Activated CD8-positive, alpha-beta T cell treated with anti-CD3 and anti-CD28 coated beads for 36 hours (primary cell): ENCODE measurements at places on chromosomes 3 and 15. TPM values are rescaled to one million over a fixed set of nuclear protein-coding genes. Genes with fewer than 3 reads are reported as not detected.

DNA sequence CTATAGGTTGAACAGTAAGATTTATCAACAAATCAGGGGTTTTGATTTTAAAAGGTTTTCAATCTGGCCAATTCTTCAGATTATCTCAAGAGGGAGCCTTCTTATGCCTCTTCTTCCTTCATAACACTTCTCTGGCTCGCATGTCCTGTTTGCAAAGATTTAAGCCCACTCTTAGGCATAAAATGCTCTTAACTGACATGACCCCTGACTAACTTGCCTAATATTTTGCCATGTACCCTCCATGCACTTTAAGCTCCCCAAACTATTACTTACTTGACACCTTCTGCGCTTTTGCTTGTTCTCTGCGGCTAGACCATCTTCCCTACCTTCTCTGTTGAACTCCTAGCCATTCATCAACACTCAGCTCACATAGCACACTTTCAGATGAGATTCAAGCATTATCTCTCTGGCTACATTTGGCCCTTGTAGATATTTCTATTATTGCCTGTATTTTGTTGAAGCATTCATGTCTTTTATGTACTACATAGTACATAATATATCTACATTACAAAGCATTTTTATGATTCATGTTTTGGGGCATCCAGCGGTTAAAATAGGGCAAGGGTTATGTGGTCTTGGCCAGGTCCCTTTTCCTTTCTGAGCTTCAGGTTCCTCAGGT, 1.0 kb upstream of the ARIH1 start:
- no peak for DNase-seq

DNA sequence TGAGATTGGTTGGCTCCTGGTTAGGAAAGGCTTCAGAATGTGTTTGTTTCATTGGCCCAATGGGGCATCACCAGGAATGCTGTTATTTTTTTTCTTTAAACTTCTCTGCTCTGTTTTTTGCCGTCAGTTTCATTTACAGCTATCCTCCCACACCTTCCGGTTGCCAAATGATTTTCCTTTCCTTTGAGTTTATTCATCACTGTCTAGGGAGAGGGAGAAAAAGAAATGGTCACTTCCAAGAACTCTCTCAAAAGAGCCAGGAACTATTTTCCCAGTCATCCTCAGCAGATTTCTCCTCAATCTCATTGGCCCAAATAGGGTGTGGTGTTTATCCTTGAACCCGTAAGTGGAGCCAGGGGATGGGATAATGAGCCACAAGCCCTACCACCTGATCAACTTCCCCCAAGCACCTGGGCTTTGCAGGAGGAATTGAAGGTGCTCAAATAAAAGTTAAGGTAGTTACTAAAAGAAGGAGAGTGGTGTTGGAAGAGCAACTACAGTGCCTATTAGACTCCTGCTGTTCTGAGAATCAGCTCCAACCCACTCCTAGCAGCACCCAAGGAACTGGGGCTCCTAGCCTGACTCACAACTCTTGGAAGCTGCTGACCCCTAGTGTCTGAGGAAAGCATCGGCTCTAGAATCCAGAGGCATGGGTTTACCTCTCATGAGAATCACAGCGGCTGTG, 183.8 kb upstream of the IL12A start:
- DNase-seq: peak; percentile 51

DNA sequence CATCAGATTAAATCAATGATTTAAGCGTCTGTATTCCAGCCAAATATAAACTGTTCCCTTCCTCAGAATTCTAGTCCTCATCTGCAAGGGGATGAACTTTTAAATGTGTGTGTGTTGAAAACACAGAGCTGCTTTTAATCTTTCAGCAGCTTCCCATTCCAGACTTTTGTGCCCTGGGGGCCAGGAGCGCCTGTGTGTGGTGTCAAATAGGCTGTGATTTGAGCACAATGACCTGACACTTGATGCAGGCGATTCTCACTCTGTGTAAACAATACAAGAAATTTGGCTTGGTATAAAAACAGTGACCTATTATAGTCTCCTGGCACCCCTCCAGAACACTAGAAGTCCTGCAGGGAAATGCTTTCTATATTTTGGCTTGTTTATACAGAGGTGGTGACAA, 274.6 kb upstream of the ROPN1 start:
- no peak for DNase-seq

The PRICKLE2 gene
- total RNA-seq: not detected

- no peak for DNase-seq
Observed at GRCh38 chr3:118987477-118987876, 47.2 kb downstream of the IGSF11 start.

The MUSTN1 gene
- not detected for total RNA-seq

The RASGRF1 gene
- not detected for total RNA-seq

DNA sequence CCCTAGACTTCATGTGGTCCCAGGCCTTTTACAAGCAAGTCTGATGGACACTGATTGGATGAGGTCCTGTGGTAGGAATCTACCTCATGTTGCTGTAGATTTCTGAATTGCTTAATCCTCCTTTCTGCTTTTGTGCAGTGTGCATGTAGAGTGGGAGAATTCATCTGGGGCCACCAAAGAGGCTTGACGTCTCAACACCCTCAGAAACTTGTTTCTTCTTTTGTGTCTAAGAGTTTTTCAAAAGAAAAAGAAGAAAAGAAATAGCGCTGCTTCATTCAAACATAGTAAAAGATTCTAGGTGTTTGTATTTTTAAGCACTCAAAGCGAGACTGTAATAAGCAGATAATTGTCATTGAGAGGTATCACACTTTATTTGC, 46.2 kb downstream of the NR1D2 start:
- DNase-seq: no peak

GRCh38 chr3:184608209-184608608, 46.6 kb downstream of the EPHB3 start:
- DNase-seq: peak; percentile 26

DNA sequence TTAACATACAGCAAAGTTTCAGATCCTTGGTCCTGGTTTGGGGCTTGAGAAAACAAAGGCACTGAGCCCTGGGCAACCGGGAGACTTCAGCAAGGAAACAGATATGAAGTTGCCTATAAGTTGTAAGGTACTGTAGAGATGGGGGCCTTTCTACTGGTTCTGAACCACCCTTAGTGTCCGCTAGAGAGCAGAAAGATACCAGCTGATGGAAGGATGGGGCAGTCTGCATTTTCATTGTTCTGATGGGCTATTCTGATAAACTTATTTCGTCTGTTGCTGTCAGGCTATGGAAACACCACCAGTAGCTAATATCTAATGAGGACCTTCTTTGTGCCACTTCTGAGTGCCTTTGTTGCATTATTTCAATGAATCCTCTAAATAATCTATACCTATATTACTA, 38.7 kb downstream of the FGD5 start:
- no peak for DNase-seq

The CYP1A1 gene
- total RNA-seq: 4.9 TPM

GRCh38 chr3:50369012-50369670, 9.8 kb upstream of the TMEM115 start:
- DNase-seq: no peak

DNA sequence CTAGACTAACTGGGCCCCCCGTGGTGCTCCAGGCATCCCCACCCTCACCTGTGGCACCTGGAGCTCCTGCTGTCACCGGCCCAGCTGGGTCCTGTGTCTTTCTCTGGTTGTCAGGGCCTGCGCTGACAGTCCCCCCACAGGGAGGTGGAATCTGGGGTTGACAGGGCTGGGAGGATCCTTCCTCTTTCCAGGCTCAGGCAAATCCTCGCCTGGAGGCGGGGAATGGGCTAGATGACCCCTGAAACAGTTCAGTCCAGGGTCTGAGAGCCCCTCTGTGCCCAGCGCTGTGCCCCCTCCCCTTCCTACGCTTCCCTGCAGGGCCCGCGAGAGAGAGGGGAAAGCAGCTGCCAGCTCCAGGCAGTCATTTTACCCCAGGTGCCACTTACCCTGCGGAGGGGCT, 50.1 kb upstream of the MCF2L2 start:
- no peak for DNase-seq

- DNase-seq: no peak
Observed at GRCh38 chr15:92151741-92152140, 241.9 kb upstream of the ST8SIA2 start.

The BFSP2 gene
- 1.1 TPM for total RNA-seq

The SNX4 gene
- 28.3 TPM for total RNA-seq
